Right lobe of liver (tissue), 6 donors: ENCODE measurements at places on chromosomes 7 and 10. TPM values are rescaled to one million over a fixed set of nuclear protein-coding genes. Genes with fewer than 3 reads are reported as not detected.
A peak's percentile ranks its signal among the peaks of the same experiment; 100 is the strongest.

GRCh38 chr7:21318916-21319270 is 109.0 kb upstream of the SP4 start:
- no peak for DNase-seq
- no peaks in the 10 kb centered on the region for H3K36me3 ChIP-seq
- no peak overlapping the region for H3K4me3 ChIP-seq
- no peaks in the 10 kb centered on the region for H3K27me3 ChIP-seq
- H3K27ac ChIP-seq, result no peak overlapping the region

- H3K27me3 ChIP-seq, result no peaks in the 10 kb centered on the region
- H3K36me3 ChIP-seq, result no peaks in the 10 kb centered on the region
- peak overlapping the region; percentile 85 for H3K27ac ChIP-seq
- no peaks in the 10 kb centered on the region for H3K4me1 ChIP-seq
These were observed 23.6 kb downstream of the DDIT4 start for GRCh38 chr10:72297281-72297804.

- no peaks in the 10 kb centered on the region for H3K36me3 ChIP-seq
- H3K4me1 ChIP-seq, result no peaks in the 10 kb centered on the region
- H3K27ac ChIP-seq, result no peak overlapping the region
- H3K27me3 ChIP-seq, result no peaks in the 10 kb centered on the region
- H3K4me3 ChIP-seq, result no peak overlapping the region
- no peak for DNase-seq
These were observed 5.1 kb upstream of the ADAMTS14 start for GRCh38 chr10:70666960-70667798.

DNA sequence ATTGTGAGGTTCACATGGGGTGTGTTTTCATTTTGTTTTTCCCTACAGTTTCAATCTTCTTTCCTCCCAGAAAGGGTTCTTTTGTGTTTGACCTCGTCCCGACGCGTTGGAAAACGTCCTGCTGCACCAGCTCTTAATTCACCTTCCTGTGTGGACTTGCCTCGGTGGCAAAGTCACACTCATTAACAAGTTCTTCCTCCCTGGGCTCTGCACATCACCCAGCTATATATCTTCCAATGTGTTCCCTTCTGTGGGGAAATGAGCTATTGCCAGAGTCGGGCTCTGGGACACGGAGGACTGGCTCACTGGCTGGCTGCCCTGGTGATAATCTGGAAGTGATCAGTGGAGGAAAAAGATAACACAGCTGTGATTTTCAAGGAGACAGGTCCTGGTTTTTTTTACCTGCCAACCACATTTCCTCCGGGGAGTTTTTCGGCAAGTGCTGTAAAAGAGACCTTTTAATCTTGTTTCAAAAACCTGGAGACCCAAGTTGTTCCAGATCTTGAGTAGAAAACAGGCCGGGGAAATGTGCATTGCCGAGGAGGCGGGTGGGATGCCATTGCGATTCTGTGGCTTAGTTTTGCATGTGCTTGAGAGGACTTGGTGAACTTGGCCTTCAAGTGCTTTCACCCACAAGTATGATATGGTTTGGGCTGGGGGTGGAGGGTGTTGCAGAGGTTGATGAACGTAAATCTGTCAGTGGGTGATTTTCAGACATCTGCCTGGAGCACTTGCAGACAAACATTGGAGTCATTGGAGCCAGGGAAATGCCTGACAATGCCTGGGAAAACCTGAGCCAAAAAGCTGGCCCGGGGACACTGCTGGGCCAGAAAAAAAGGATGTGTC is 96.5 kb upstream of the CREB5 start:
- H3K27me3 ChIP-seq, result no peaks in the 10 kb centered on the region
- no peaks in the 10 kb centered on the region for H3K36me3 ChIP-seq
- no peak for DNase-seq
- no peaks in the 10 kb centered on the region for H3K4me1 ChIP-seq
- H3K27ac ChIP-seq, result no peak overlapping the region

The ACBD7 gene
- not detected for total RNA-seq

The AEBP1 gene
- 9.8 TPM for total RNA-seq

The PTN gene
- total RNA-seq, result 0.86 TPM

The ZNF680 gene
- 12.7 TPM for total RNA-seq
